Left cardiac atrium (tissue), 4 donors: ENCODE measurements at places on chromosomes 1 and 21. TPM values are rescaled to one million over a fixed set of nuclear protein-coding genes. Genes with fewer than 3 reads are reported as not detected.

Gene LENEP
- total RNA-seq: not detected

DNA sequence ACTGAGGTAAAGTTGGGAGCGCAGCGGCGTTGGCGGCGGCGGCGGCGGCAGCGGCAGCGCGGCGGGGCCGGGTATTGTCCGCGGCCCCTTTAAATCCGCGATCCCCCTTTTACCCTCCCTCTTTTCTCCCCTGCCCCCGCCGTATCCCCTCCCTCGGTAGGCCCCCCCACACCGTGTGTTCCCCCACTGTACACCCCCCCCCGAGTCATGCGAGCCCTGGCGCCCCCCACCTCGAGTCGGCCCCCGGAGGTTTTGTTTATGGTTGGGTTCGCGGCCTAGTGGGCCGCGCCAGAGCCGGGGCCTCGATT is 169 bp downstream of the UBAP2L start:
- no peak for DNase-seq

DNA sequence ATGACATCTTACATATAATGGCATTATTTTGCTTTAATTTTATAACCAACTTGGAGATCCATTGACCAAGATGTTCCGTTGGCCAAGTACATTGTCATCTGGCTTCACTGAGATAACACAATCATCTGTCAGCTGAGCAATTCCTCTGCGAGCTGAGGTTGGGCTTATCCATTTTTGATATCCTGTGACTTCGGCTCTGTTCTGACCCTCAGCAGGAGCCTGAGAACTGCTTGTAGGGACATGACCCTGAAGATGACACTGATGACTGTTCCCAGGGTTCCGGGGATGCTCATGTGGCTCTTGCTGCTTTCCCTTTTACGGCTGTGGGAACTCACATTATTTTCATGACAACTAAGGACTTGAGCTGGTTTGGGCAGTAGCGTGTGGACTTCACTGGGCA is 51.2 kb downstream of the TLR5 start:
- DNase-seq: no peak

- DNase-seq: no peak
These were observed 43.6 kb downstream of the TNFRSF9 start for GRCh38 chr1:7896994-7897393.

DNA sequence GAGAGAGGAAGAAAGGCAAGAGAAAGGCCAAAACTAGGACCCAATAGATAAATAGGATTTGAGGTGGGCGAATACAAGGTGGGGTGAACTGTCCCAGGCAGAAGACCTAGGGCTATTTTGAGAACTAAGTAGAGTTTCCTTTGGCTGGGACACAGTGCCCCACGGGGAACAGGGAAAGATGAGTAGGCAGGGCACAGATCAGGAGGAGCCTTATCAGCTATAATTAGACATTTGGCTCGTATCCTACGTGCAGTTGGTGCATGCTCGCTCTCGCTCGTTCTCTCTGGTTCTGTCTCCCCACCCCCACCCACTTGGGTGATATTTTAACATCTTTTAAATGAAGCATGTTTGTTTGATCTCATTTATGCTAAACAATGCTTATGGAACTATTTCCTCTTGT is 235.0 kb upstream of the JUN start:
- DNase-seq: peak; percentile 40

GRCh38 chr1:21298981-21299391 is 8.7 kb upstream of the ECE1 start:
- DNase-seq: no peak

- DNase-seq: no peak
These were observed 54.9 kb downstream of the CAPZB start for GRCh38 chr1:19430121-19431068.

DNA sequence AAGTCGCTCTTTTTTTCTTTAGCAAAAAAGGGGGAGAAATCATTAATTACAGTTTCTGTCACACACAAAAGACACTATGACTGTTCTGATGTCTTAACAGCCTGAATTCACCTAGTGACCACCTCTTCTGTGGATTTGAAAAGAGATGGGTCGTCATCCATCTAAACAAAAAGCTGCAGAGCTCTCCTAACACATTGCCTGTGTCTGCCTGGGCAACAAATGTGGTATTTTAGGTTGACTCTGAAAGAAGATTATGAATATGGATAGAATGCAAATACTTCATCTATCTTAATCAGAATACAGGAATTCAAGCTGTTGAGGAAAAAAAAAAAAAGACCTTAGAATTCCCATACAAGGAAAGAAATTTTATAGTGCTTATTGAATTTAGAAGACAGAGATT is 304.4 kb upstream of the ADGRL2 start:
- DNase-seq: no peak

Gene ITGB3BP
- 6.4 TPM for total RNA-seq

DNA sequence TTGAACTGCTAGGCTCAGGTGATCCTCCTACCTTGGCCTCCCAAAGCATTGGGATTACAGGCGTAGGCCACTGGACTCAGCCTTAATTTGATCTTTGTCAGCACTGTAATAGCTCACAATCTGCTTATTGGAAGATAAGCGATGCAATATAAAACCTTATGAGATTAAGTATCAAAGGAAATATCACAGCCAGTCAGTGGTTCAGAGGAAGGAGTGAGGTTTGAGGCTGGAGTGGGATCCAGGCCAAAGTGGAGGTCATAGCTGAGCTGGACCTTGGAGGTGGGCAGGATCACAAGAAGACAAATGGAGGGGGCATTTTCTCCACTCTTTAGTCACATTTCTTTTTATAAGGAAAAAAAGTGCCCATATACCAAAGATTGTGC is 228.5 kb downstream of the RHOU start:
- peak; percentile 50 for DNase-seq

- DNase-seq: no peak
These were observed 71.3 kb upstream of the LRRC8B start for GRCh38 chr1:89453123-89453972.

GRCh38 chr1:119808972-119809550 is 2.2 kb downstream of the REG4 start:
- peak; percentile 70 for DNase-seq

Gene LRRC8B
- 6.9 TPM for total RNA-seq

Gene UBL4B
- total RNA-seq: not detected

Gene CLEC20A
- not detected for total RNA-seq

- no peak for DNase-seq
These were observed 79.6 kb downstream of the NME7 start for GRCh38 chr1:169288011-169288414.

DNA sequence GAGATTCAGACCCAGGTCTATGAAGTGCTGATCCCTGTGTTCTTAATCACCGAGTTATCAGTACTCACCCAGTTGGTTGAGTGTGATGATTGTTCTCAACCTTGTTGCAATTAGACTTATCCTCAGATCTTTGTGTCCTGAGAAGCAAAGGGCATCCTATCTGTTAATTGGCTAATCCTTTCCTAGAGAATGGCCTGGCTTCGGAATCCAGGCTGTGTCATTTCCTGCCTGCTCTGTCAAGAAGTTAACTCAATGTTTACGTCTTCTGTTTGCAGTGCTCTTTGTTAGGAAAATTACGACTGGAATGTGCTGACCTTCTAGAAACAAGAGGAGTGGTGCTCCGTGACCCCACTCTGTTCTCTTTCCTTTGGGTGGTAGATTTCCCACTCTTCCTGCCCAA is 14.7 kb downstream of the GAS5 start:
- DNase-seq: no peak

Gene KIF2C
- total RNA-seq: 1.2 TPM

Gene OR10Z1
- total RNA-seq: not detected

Gene ZNF648
- not detected for total RNA-seq

DNA sequence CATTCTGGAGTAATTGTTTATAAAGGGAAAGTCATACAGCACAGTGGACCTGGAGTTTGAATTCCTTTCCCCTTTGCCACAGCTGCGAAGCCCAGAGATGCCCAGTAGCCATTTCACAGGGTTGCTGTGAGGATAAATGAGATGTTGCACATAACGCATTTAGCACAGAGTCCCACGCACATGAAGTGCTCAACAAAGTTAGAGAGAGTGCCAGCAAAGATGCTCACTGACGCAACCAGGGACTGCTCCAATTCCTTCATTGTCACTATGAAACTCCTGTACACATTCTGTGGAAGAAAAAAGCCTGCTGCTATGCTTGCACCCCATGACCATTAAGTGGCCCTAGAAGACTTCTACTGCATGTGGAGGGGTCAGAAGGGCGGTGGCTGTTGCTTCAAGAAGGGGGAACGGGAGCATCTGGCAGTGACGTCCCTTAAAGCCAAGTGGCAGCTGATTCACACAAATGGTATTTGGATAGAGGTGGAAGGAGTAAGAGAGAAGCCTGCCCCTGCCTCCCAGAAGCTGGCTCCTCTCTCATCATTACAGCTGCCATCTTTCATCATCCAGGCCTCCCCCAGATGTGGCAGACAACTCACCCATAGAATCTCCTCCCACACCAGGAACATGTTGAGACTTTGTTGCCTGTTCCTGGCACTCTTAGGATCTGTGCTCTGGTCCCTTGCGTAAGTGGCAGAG is 26.5 kb upstream of the VAV3 start:
- peak; percentile 42 for DNase-seq

DNA sequence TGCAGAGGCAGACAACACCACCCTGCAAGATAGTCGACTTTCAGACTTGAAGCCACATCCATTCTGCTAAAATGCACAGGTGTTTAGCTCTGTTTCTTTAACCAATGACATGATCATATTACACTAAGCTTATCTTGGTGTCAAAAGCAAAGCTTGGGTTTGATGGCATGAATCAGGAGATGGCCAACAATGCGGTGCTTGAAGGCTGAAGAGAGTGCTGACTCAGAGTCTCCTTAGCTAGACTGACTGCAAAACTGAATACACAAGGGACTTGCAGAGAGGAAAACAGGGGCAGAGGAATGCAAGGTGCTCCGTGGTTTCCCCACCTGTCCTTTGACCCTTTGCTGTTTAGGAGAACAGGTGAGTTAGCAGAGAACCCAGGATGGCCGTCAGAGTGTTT is 262.6 kb downstream of the SIPA1L2 start:
- no peak for DNase-seq

DNA sequence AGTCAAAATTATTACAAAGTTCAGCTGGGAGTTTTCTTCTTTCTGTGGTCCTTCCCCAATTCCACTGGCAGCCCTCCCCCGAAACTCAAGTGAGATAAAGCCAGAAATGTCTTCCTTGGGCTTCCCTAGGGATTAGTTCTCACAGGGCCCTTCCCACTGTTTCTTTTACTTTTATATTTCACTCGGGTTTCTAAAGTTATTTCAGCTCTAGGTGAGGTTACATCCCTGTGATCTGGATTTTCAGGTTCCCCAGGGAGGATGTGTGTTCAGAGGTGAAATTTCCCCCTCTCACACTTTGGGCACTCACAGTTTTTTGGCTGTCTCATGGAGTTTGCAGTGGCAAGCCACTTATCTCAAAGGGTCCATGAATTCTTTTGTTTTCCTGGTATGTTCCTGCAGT is 77.3 kb downstream of the DRAM2 start:
- DNase-seq: no peak

Gene NMNAT2
- 23.3 TPM for total RNA-seq

Gene ADPRS
- total RNA-seq: 15.4 TPM

DNA sequence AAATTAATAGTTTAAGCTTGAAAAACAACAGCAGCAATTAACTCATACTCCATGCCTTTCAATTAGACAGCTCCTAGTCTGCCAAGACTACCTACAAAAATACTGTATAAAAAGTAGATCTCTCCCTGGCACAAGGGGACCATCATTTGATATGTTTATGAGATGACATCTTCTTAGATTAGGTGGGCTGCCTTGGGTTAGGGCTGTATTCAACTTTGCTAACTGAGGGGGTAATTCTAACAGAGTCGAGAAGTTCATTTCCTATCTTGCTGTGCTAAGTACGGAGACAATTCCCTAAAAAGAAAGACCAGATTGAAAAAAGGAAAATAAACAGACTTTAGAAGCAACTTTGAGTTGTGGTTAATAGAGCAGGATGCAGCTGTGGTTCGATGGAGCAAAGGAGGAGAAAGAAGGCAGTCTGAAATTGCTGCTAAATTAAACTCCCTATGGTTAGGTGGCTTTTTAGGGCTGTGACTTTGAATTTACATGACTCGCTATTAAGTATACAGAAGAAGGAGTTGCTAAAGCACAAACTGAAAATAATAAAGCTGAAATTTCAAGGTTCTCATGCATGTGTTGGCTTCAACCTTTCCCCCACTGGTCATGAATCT is 75.4 kb downstream of the CDC7 start:
- no peak for DNase-seq

- no peak for DNase-seq
These were observed 22.2 kb downstream of the FNDC5 start for GRCh38 chr1:32848354-32849063.

Gene KRTAP19-1
- not detected for total RNA-seq

DNA sequence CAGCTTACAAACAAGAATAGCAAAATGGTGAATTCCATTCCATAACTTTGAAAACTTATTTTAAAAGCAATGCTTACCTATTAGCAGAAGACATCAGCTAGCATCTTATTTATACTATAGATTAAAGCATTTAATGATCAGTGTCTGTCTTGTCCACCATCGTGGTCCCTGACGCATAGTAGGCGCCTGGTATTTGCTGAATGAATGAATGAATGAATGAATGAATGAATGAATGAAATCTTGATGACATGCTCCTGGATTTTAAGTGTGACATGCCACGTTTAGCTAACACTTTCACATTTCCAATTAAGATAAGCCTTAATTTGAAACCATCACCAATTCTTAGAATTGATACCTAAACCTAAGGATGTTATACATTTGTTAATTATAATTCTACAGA is 39.9 kb downstream of the COP1 start:
- DNase-seq: no peak

GRCh38 chr1:44464361-44464760 is 59.3 kb downstream of the RNF220 start:
- no peak for DNase-seq

- no peak for DNase-seq
These were observed 51.5 kb downstream of the BCAR3 start for GRCh38 chr1:93630168-93630567.

- DNase-seq: no peak
These were observed 37.8 kb upstream of the CD34 start for GRCh38 chr1:207948536-207949250.

GRCh38 chr1:239426821-239427475 is 40.6 kb downstream of the CHRM3 start:
- DNase-seq: no peak

- peak; percentile 31 for DNase-seq
These were observed 856 bp downstream of the NRDC start for GRCh38 chr1:51877434-51878307.

- DNase-seq: no peak
These were observed 207.8 kb downstream of the TOMM20 start for GRCh38 chr1:234920843-234921140.

Gene COL8A2
- 4.2 TPM for total RNA-seq

Gene GNG12
- 49.6 TPM for total RNA-seq

- DNase-seq: peak; percentile 63
These were observed 11.4 kb upstream of the OLIG1 start for GRCh38 chr21:33058527-33058926.

DNA sequence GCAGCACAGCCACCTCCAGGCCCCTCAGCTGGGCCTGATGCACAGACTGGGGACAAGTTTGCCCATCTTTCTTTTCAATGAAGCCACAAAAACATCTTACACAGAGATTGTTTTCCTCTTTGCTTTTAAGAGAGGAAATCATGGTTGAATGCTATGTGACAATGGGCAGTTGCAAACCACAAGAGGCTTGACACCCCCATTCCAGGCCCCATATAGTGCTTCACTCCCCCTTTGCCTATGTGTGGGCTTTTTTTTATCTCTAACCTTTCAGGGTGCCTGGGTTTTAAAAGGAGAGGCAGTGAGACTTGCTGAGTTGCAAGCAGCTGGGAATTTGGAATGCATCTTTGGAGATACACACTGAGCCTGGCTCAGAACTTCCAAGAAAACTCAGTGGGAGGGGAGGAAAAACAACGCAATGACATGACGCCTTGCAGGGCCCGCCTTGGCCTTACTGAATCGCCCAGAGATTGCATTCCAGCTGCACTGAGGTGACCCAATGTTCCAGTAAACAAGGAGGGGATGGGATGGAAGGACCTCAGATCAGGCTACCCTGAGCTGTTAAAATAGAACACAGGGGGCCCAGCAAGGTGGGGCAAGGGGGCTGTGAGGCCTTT is 145.2 kb upstream of the ZNF648 start:
- peak; percentile 52 for DNase-seq
